ENCODE measurements at places on chromosomes 12 and 14.
A peak's percentile ranks its signal among the peaks of the same experiment; 100 is the strongest.

DNA sequence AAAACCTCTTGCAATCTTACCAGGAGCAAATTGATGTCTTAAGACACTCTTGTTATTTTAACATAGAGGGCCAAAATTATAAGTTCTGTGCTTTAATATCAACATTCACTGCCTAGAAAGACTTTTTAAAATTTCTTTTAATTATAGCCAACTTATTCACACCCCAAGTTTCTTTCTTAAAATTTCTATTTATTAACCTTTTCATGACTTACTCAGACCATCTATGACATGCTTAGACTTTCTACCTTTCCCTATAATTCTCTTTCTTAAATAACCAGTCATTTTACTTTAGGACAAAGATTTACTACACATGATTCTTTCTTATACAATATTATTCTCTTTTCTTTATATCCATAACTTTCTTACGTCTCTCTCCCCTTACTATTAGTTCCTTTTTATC is 220.4 kb downstream of the NUBPL start:
- DNase-seq, result peak; percentile 51

GRCh38 chr12:1974812-1975211 is 29.4 kb downstream of the DCP1B start:
- DNase-seq, result no peak

DNA sequence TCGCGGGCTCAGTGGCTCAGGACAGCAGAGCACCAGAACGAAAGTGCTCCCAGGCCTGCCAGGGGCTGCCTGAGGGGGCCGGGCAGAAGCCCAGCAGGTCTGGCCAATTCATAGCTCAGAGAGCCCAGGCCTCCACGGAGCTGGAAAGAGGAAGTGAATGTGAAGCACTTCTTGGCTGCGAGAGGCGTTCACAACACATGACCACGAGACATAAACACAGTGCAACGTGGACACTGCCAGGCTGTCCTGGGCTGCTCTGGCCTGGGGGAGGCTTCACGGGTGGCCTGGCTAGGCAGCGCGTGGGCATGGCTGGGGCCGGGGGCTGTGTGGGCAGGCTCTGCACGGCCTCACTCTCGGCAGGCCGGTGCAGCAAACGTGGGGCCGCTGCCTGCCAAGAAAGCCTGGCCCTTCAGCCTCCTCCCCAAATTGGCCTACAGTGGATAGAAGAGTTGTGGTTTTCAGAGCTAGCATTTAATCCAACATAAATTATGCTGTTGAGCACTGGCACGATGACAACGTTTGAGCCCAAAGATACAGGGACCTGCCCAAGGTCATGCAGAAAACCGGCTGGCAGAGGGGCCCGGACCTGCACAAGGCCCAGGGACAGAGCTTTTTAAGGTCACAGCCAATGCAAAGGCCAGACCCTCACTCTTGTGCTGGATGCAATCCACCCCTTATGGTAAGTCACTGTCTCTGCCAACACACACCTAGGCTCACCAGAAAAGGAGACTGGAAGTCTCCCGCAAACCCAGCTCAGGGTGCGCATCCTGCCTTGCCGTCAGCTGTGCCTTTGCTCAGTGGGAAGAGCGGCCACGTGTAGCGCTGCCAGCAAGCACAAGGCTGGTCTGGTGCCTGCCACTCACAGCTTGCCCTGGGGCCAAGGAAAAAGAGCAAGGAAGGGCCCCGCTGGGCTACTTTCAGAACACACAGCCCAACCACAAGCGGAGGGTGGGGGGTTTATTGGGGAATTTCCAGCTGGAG is 8.6 kb downstream of the SLC25A29 start:
- DNase-seq, result peak; percentile 67

DNA sequence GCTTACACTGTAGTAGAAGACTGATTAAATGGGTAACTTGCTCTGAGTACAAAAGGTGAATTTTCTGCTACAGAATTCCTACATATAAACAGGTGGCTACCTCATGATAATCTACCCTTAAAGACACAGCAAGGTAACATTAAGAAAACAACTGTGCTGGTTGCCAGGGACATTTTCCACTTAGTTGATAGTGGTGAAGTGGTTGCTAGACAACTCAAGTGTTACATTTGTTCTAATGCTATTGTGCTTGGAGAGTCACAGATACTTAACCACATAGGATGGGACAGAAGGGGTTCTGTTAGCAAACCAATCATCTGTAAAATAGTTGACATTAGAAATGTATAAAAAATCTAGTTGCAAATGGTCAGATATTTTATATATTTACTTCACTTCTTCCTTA is 870.3 kb upstream of the SEL1L start:
- DNase-seq, result no peak

- no peak for DNase-seq
Observed at GRCh38 chr12:12693111-12693671, 2.8 kb downstream of the GPR19 start.

DNA sequence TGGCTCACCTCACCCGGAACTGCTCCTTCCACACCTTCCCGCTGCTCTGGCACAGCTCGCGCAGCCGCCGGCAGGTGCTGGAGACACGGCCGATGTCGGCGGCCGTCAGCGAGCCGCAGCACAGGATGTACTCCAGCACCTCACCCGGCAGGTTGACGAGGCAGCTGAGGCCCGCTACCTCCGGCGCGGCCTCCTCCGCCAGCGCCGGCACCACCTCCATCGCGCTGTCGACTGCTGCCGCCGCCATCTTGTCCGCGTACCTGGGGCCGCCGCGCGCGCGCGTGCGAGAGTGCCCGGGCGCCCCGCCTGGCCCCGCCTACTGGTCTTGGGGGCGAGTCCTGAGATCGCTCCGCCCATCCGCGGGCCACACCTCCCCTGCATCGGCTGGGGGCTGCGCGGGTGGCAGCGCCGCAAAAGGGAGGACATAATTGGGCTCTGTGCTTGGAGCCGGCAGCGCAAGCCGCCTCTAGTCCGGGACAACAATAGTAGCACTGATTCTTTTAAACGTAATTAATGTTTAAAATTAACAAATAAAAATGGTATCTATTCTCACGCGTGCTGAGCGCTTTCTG is at the start of gene FBXO21:
Gene FBXO21 (minus strand): TSS at position 261 of the 572 bp plus-strand sequence. CDS start 14 bp downstream, at position 247.
- DNase-seq, result peak; percentile 86

GRCh38 chr12:49422114-49422513 is 54.9 kb downstream of the SPATS2 start:
- DNase-seq, result no peak

DNA sequence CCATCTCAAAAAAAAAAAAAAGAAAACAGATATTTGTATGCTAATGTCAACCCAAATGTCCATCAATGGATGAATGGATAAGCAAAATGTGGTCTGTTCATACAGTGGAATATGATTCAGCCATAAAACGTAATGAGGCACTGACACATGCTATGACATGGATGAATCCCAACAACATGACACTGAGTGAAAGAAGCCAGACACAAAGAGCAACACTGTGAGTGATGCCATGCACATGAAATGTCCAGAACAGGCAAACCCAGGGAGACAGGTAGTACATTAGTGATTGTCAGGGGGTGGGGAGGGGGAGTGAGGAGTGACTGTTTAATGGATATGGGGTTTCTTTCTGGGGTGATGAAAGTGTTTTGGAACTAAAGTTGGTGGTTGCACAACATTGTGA is 50.2 kb downstream of the ARL6IP4 start:
- no peak for DNase-seq

GRCh38 chr12:46886541-46887041 is 60.8 kb upstream of the SLC38A4 start:
- DNase-seq, result peak; percentile 93

DNA sequence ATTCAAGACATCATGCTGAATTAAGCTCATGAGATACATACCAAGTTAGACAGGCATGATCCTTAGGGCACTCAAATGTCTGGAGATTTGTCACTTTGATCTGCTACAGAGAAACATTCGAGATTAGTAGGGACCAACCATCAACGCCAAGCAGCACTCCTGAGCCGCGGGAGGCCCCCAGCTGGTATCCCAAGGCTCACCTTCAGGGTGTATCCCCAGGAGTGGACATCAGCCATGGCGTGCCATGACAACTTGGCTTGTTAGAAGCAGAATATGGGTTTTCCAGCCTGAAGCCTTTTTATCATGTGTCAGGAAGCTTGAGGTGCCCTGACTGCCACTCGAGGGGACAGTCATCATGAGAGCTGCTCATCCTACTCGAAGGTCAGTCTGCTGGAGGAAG is 39.1 kb upstream of the GPHB5 start:
- no peak for DNase-seq

DNA sequence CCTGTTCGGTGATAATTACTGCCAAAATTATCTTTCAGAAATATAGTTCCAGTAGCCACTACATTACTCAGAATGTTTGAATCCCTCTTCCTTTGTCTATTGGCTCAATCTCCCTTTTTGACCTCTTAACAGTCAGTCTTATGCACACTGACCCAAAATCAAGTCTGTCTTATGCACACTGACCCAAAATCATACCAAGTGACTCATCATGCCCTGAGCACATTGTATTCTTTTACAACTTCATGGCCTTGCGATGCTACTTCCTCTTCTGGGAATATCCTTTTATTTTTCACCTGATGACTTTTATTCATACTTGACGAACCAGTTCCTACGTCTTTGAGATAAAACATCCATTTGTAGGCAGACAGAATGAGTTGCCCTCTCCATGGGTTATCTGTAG is 182.3 kb downstream of the NPAS3 start:
- peak; percentile 12 for DNase-seq

- peak; percentile 41 for DNase-seq
Observed at GRCh38 chr12:27534060-27534764, 10.2 kb downstream of the PPFIBP1 start.

All from astrocyte of the spinal cord (primary cell).